Stimulated activated CD4-positive, alpha-beta T cell treated with anti-CD3 and anti-CD28 coated beads, Interleukin-1b, Interleukin-23, amount 100 ng/mL, for 4 hours (primary cell): ENCODE measurements at places on chromosomes 16 and 17.

- DNase-seq: no peak
These were observed 3.8 kb downstream of the TNRC6C start for GRCh38 chr17:77962348-77962747.

GRCh38 chr17:8141741-8142140 lies 10.5 kb downstream of the PER1 start:
- no peak for DNase-seq

DNA sequence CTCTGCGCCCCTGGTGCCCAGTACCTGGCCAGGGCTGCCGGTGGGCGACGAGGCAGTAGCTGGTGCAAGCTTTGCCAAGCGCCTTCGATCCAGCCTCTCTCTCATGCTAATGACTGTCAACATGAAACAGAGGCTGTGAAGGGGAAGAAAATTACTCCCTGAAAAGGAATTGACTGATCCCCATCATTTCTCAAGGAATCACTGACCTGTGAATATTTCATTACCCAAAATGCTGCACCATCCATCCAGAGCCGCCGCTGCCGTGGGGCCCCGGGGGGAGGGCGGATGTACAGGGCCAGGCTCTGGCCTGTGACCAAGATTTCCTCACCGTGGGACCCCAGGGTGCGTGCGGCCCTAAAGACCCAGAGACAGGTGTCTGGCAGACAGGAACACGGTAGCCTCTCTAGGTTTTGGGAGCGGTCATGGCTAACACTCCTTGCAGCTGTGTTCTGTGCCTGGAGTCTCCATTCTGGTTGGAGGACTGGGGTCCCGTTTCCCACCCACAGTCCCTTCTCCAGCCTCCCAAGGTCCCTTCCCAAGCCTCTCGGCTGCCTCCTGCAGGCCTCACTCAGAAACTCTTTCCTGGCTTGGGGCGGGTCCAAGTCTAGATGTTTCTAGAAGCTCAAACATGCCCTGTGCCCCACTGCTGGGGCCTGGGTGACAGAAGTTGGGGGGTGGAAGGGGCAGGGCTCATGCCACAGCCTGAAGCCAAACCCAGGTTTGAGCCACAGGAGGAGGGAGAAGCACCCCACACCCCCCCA lies 73.3 kb downstream of the ENGASE start:
- DNase-seq: no peak

GRCh38 chr16:53952215-53953208 lies 248.6 kb downstream of the FTO start:
- DNase-seq: no peak

DNA sequence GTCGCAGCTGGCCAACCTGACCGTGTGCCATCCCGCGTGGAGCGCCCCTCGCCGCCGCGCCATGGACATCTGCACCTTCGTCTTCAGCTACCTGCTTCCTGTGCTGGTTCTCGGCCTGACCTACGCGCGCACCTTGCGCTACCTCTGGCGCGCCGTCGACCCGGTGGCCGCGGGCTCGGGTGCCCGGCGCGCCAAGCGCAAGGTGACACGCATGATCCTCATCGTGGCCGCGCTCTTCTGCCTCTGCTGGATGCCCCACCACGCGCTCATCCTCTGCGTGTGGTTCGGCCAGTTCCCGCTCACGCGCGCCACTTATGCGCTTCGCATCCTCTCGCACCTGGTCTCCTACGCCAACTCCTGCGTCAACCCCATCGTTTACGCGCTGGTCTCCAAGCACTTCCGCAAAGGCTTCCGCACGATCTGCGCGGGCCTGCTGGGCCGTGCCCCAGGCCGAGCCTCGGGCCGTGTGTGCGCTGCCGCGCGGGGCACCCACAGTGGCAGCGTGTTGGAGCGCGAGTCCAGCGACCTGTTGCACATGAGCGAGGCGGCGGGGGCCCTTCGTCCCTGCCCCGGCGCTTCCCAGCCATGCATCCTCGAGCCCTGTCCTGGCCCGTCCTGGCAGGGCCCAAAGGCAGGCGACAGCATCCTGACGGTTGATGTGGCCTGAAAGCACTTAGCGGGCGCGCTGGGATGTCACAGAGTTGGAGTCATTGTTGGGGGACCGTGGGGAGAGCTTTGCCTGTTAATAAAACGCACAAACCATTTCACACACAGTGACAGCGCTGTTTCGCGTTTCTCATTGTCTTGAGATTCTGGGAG lies 2.0 kb upstream of the ZACN start:
- DNase-seq: no peak

DNA sequence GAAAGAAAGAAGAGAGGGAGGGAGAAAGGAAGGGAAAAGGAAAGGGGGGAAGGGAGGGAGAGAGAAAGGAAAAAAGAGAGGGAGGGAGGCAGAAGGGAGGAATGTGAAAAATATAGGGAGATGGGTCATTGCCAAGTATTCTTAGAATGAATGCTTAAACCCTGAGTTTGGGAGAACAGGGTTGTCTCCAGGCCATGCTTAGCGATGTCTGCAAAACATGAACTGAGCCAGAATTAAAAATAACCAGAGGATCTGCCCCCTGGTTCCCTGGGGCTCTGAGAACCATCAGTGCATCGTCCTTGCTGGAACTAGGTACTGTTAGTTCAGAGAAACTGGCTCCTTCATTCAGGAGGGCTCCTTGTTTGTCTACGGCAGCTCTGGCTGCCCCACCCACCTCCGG lies 170.4 kb downstream of the IRX5 start:
- no peak for DNase-seq

DNA sequence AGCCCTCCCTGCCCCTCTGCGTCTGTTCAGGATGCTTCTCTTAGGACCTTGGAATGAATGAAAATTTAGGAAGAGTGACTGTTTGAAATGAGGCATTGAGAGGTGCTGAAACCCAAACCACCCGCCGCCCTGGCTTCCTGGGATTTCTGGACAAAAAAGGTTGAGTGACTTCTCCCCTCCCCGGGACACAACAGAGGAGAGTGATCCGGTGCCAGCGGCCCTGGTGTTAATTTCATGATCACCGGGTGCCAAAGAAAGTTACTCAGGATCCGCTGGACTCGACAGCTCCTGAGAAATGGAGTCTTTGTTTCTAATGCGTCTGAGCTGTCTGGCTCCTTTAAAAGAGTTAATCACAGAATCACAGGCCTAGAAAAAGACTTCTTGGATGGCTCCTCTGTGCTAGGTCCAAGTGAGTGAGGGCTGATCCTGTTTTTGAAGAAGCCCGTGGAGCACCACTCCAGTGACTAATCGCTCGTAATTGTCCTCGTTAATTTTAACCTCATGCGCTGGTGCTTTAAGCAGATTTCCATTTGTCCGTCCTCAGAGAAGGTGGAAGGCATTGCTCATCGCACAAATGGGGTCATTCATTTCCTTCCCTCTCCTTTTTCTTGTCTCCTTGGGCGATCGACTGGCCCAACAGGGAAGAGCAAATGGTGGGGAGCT lies 144.4 kb upstream of the ZFHX3 start:
- DNase-seq: no peak

- no peak for DNase-seq
These were observed 3.8 kb downstream of the SHISA6 start for GRCh38 chr17:11244776-11245175.

DNA sequence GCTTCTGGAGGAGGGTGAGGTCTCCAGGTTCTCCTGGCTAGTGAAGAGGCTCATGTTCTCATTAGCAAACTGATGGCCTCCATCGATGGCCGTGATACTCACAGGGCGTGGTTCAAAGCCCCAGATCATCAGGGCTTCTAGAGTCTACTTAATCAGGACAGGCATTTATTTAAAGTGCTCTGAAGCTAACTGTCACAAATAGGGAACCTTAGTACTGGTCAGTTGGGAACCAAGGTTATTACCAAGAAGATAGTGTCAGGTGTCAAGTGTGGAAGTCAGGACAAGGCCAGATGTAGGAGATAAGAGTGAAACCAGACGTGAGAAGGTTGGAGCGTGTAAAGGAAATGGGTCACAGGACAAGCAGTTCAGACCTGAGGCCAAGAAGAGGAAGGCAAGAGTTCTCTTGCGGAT lies 56.9 kb downstream of the PIGL start:
- DNase-seq: no peak

DNA sequence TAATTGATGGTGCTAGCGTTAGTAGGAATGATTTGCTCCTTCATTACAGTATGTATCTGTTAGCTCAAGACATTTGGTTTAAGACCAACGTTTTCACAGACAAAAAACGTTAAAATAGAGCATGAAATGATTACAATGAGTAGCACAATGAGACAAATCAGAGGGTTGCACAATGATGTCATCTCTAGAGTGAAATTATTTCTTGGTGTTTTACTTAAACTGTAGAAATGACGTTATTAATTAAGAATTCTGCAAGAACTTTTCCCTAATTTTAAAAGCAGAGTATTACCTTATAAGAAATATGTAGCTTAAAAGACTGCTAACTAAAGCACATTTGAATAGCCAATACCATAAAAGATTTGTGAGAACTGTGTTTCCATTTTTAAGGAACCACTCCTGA lies 373.4 kb upstream of the KIF2B start:
- DNase-seq: no peak

- DNase-seq: no peak
These were observed 115.5 kb upstream of the COX10 start for GRCh38 chr17:13953841-13954240.

GRCh38 chr16:67539691-67540635 lies 11.3 kb downstream of the RIPOR1 start:
- DNase-seq: no peak

- no peak for DNase-seq
These were observed 17.4 kb downstream of the CRK start for GRCh38 chr17:1438593-1439083.

DNA sequence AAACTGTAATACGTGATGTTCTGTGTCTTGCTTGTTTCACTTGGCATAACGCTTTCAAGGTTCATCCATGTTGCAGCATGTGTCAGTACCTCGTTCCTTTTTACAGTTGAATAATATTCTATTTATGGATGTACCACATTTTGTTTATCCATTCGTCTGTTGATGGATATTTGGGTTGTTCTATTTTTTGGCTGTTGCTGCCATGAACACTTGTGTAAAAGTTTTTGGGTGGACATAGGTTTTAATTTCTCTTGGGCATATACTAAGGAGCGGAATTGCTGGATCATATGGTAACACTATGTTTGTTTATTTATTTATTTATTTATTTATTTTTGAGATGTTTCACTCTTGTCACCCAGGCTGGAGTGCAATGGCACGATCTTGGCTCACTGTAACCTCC lies 137.0 kb downstream of the MSI2 start:
- DNase-seq: no peak

DNA sequence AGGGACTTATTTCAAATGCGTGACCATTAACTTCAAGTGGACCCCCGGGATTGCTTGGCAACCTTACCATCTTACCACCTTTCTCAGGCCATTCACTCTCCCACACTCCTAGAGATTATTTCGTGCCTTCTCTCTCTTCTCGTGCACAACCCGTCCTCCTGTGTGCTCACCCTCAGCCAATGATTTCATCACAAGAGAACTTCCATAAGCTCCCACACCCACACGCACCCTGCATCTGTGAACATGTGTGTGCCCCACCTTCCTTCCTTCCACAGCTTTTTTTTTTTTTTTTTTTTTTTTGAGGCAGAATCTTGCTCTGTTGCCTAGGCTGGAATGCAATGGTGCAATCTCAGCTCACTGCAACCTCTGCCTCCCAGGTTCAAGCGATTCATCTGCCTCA lies 27.4 kb upstream of the CDH3 start:
- no peak for DNase-seq

DNA sequence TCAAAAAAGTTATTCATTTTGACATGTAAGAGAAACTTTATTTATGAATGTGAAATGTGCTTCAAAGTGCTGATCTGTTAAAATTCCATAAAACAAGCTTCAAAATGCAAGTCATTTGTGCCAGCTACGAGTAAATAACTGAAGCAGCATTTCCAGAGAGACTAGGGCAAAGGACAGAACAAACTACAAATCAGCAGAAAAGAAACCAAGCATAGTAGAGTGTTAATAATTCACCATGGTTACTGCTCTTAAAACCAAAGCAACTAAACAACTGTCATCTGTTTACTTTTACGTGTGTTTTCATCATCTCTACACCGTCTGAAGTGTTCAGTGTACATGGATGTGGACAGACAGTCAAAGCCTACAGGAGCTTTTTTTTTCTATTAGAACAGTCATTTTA lies 1.6 kb upstream of the ASPA start:
- no peak for DNase-seq

- no peak for DNase-seq
These were observed 26.5 kb upstream of the GSG1L start for GRCh38 chr16:28089992-28090365.

- DNase-seq: no peak
These were observed 140.2 kb upstream of the NOL11 start for GRCh38 chr17:67577429-67578141.

DNA sequence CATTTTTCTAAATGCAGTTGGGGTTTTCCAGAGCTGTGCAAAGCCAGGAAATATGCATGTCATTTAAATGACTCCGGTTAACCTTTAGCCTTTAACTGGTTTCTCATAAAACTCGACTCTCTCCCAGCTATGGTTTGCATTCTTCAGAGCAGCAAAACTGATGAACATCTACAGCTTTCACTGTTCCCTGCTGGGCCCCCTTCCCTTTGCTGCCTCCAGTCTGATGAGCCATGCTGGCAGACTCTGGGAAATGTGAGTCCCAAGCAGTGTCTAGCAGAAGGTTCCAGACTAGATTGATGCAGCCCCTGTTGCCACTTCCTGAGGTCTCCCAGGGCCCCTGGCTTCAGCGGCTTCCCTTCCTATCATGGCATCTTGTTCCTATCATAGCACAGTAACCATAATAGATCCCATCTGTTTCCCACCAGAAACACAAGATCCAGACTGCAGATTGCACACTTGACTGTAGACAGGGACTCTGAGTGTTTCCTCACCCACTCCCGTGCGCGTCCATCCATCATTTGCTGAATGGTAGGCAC lies 135.4 kb downstream of the CLEC16A start:
- no peak for DNase-seq

GRCh38 chr17:62690168-62690897 lies 62.9 kb downstream of the MRC2 start:
- no peak for DNase-seq

DNA sequence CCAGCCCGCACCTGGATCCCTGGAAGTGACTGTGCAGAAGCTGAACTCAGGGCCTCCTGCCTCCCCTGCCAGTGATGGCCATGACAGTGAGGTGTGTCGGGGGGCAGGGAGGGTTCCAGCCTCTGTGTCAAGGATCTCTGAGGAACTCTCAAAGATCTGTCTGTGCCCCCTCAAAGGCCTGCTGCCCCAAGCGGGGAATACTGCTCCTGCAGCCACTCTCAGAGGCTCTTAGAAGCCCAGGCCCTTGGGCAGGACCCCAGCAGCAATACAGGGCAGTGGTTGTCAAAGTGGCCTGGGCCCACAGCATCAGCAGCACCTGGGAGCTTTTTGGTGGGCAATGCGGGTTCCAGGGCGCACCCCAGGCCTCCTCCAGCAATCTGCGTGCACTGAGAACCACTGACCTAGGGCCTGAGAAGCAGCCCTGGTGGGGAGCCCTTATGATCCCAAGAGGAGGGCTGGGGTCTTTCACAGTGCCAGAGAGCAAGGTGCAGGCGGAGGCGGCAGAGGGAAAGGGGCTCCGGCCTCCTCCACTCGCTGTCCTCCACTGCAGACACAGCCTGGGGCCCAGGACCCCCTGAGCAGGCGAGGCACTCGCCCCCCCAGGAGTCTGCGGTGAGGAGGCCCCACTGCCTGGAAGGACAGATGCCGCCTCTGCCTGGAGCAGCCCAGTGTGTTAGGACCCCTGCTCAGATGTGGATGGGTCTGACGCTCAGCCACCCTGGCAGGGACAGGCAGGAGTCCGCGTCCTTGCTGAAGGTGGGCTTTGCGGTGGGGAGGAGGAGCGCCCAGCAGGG lies 42.1 kb downstream of the ENGASE start:
- DNase-seq: no peak

GRCh38 chr17:78946631-78947030 lies 21.4 kb upstream of the TIMP2 start:
- no peak for DNase-seq

- no peak for DNase-seq
These were observed 543.7 kb upstream of the CDH11 start for GRCh38 chr16:65665586-65665985.
